ENCODE measurements at places on chromosomes 3 and 15. TPM values are rescaled to one million over a fixed set of nuclear protein-coding genes. Genes with fewer than 3 reads are reported as not detected.

Gene KPNA4
- polyA plus RNA-seq: 86.3 TPM

Gene PPP1R14D
- polyA plus RNA-seq: 0.42 TPM

DNA sequence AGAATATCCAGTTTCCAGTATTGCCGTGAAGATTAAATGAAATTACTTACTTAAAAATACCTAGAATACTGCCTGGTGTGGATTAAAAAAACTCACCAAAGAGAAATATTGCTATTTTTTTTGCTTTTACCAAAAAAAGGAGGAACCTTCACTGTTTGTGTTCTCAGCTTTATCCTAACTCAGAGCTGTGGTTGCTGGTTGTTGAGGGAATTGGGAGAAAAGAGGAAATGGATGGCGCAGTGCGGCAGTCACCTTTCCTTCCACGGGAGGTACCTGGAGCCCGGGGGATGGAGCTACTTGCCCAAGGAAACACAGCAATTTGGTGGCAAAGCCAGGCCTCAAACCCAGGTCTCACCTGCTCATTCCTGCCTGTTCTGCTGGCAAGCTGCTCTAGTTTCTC, 270.3 kb downstream of the RPLP1 start:
- DNase-seq: no peak

DNA sequence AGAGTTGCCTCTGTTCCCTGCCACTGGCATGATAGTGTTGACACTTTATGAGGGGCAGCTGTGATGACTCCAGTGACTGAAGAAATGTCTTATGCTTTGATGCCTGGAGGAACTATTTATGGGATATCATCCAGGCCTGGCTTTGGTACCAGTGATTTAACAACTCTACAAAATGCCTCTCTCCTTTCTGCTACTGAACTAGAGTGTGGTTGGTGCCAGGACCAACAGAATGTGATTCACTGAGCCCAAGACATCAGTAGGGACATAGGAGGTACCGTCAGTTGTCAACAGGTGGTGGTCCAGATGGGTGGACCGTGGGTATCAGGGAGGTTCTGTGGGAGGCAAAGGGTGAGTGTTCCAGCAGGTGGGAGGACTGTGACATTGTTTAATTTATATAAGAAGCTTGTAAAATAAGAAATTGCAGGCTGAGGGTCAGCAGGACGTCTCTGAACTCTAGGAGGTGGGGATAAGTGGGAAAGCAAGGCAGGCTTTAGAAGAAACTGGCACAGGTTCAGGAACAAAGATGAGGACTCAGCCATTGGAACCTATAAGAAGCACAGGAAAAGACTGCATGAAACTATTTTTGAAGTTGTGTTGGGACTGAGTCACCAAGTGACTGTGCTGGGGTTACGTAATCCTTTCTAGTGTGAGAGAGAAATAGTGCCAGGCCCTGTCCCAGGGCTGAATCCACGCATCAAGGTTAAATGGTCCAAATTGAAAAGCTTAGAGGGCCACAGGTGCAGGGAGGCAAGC, 28.5 kb upstream of the SLC7A14 start:
- no peak for DNase-seq

DNA sequence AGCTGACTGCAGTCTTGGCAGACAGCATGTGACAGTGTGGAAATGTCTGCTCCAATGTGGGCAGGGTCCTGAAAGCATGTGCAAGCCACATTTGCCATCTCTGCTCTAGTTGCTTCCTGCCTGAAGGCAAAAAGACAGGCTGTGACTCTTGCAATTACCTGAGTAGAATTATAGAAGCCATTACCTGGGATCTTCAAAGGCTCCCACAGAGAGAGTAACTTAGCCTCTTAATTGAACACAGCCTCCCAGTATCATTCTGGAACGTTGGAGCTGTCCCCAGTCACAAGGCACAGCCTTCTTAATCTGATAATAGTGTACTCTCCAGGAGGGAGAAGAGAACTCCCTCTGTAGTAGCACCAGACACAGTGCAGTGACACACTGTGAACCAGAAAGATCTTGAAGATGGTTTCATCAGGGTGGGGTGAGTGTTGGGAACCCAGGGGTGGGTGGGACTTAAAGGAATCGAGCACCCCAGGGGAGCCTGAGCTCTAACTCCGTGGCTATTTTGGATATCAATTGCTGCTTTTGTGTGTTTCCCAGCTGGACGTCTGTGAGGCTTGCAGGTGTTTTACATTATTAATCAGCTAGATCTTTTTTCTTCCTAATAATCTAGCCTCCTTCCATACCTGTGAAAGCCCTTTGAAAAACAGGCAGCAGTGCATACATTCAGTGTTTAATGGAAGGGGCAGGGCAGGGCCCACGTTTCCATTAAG, 40.6 kb upstream of the GLCE start:
- DNase-seq: no peak

- DNase-seq: no peak
Observed at GRCh38 chr3:16273867-16274266, 8.9 kb downstream of the OXNAD1 start.

DNA sequence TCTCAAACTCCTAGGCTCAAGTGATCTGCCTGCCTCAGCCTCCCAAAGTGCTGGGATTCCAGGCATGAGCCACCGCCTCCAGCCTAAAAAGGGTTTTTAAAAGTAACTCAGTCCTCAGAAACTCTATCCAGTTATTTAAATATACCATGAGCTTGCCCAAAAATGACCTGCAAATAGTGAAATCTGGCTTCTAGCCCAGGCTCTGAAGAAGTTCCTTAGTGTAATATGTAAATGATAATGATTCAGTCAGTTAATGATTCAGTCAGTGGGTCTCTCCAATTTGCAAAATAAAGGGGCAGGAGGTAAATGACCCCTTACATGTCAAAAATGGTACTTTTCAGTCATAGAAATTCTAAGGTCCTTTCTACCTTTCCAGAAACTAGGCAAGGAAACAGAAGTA, 28.8 kb downstream of the LRRC2 start:
- DNase-seq: no peak

DNA sequence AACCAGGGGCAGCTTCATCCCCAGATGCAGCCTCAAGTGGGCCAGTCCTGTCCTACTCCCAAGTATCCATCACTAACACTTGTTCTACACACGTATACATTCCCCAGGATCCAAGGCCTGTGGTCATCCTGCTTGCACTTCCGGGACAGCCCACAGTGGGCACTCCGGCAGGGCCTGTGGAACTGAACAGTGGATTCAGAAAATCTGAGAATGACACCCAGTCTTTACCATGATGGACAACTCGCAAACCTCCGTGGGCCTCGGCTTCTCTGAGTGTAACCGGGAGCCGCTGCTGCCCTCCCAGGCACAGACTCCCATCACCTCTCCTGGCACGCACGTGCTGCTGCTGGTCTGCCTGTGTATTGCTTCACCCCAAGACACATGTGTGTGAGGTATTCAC, 59.6 kb downstream of the ATP10A start:
- DNase-seq: no peak

DNA sequence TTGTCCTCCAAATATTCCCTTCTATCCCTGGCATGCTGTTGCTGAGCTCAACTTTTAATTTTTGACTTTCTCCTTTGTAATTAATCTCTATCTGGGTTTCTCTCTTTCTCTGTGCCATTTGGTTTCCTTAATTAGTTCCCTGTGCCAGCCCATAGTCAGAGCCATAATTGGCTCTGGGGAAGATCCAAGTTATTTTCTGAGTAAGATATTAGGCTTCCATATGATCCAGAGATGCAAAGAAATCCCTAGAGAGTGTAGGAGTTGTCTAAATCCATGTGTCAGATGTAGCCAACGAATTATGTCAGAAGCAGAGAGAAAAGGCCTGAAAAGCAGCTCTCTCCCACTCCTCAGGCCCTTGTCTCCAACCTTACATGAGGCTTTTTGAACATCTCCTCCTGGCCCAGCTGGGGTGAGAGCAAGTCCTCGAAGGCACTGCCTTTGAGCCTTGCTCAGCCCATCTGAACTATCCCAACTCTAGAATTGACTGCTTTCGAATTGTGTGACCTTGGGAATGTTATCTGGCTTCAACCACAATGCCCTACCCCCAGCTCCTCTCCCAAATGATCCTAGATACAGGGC, 46.4 kb downstream of the MOBP start:
- no peak for DNase-seq

DNA sequence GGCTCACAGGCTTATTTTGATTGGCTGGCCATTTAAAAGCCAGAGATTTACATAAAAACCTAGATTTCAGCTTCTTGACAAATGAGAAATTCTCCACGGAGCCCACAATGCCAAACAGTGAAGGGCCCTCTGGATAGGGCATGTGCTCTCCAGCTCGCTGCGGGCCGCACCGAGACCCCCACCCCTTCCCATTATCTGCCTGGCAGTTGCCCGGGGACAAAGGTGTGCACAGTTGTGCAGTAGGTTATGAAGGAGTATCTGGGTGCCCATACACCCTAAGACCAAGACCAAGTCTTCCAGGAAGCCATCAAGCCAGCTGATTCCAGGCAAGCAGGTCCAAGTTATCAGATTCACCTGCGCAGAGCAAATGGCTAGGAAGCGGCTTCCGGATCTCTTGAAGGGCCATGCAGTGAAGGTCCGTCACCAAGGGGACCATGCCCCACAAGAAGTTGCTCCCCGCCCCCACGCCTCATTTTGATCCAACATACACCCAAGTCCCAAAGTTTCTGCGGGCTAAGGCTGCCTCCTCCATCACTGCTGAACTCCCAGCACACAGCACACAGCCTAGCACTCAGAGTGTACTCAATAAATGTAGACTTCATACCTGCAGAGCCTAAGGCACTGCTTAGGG, 1.3 kb downstream of the MRPS25 start:
- no peak for DNase-seq

DNA sequence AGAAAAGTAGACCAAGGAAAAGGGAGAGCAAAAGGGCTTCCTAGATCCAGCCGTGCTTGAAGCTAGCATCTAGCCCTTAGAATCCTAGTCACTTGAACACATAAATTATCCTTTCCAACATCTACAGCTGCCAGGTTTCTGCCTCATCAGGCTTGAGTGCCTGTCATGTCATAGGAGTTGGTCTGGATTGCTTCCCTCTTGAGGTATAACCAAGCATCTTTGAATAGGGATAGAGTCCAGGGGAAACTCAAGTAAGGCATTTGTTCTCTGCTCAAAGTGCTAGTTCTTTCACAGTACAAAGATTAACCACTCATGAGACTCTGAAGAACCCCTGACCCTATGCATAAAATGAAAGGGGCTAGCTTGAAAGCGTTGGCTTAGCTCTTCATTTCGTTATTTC, 72.3 kb downstream of the SLCO3A1 start:
- DNase-seq: no peak

DNA sequence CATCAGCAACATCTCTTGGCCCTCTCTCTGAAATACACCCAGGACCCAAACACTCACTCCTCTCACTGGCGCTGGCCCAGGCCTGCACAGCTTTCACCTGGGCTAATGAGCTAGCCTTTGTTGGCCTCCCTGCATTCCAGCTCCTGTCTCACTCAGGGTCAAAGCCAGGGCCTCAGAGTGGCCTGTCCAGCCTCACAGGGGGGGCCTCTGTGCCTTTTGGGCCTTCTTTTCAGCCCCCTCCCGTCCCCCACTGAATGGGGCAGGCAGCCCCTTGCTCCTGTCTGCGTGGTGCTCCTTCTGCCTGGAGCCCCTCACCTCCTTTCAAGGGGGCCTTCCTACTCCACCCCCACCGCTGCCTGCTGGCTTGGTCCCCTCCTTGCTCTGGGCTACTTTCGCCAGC, 59.0 kb upstream of the PRR23E start:
- no peak for DNase-seq

DNA sequence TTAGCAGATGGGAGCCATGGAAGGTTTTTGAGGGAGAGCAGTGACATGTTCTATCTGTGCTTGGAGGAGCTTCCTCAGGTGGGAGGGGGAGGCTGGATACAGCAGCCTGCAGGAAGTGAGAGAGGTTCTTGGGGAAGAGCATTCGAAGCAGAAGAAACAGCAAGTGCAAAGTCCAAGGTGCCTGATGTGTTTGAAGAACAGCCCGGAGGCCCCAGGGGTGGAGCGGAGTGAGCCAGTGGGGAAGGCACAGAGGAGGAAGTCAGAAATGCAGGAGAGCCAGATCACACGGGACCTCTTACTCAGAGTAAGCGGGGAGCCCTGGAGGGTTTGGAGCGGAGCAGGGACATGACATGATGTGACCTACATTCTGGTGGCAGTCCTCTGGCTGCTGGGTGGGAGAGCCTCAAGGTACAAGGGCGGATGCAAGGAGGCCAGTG, 10.8 kb downstream of the ITGA11 start:
- DNase-seq: no peak

DNA sequence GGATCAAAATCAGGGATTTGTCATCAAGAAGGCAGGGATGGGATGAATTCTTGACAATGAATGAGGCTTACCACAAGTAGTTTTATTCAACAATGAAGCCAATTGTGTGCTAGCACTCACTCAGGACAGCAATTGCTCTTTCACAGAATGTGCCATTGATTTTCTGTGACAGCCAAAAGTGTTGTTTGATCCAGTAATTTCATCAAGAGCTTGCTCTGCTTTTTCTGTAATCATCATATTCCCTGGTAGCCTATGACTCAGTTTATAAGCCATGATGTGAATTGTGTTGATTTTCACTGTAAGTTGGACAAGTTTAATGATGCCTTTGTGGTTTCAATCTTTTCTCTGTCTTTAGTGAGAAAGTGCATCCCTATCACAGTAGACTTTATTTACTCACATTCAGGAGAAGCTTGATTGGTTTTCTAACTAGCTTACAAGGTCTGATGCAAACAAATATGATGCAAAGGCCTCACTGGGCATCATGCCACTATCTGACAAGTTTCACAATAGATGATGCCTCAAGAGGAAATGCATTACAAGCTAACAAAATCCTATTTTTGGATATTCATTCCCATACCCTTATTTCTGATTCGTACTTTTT, 13.6 kb upstream of the CSRNP1 start:
- DNase-seq: no peak

GRCh38 chr3:60046210-60046609, 996.4 kb upstream of the CFAP20DC start:
- no peak for DNase-seq

Data from right renal cortex interstitium (tissue), 3 donors.